ENCODE measurements at places on chromosomes 2 and 18. TPM values are rescaled to one million over a fixed set of nuclear protein-coding genes. Genes with fewer than 3 reads are reported as not detected.
A peak's percentile ranks its signal among the peaks of the same experiment; 100 is the strongest.

- H3K4me1 ChIP-seq: peaks cover 54% of the 10 kb centered on the region
- peak; percentile 60 for DNase-seq
- peak overlapping the region; percentile 88 for H3K4me3 ChIP-seq
- H3K36me3 ChIP-seq: no peaks in the 10 kb centered on the region
- H3K27me3 ChIP-seq: no peaks in the 10 kb centered on the region
These were observed 23.3 kb downstream of the EDAR start for GRCh38 chr2:108965540-108966289.

MARCO gene
- polyA plus RNA-seq: not detected

DNA sequence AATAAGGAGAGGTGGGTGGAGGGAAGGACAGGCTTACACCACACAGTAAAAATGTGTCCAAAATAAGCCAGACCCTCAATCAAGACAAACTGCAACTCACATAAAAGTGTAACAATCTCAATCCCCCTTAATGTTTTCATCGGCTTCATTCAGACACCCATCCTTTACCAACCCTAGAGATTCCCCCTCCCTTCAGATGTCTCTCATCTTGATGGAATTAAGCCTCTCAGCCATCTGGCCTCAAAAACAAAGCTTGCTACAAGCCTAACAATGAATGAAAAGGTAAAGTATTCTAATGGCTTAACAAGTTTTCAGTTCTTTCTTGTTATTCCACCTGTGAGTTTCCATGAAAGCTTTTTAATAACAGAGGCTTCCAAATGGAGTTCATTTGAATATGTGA is 5.2 kb downstream of the RTTN start:
- no peaks in the 10 kb centered on the region for H3K27me3 ChIP-seq
- H3K4me1 ChIP-seq: peaks cover 26% of the 10 kb centered on the region
- DNase-seq: no peak
- H3K4me3 ChIP-seq: no peak overlapping the region
- no peak overlapping the region for H3K27ac ChIP-seq

- no peaks in the 10 kb centered on the region for H3K36me3 ChIP-seq
- H3K4me1 ChIP-seq: peaks cover 28% of the 10 kb centered on the region
- no peak for DNase-seq
These were observed 42.1 kb upstream of the TAF1B start for GRCh38 chr2:9800975-9801726.

Measured in naive thymus-derived CD8-positive, alpha-beta T cell (primary cell).